ENCODE measurements at places on chromosomes 12 and 14.

GRCh38 chr12:62655666-62656151 lies 189.1 kb downstream of the MON2 start:
- DNase-seq: no peak

GRCh38 chr14:82725213-82725612 lies 1191.6 kb upstream of the SEL1L start:
- DNase-seq: no peak

- DNase-seq: no peak
Observed at GRCh38 chr12:110042264-110042663, 6.1 kb downstream of the C12orf76 start.

- no peak for DNase-seq
Observed at GRCh38 chr12:3107954-3108353, 30.8 kb downstream of the TSPAN9 start.

GRCh38 chr14:56002876-56003625 lies 115.2 kb upstream of the PELI2 start:
- no peak for DNase-seq

- no peak for DNase-seq
Observed at GRCh38 chr14:26598672-26599131, 869 bp upstream of the NOVA1 start.

DNA sequence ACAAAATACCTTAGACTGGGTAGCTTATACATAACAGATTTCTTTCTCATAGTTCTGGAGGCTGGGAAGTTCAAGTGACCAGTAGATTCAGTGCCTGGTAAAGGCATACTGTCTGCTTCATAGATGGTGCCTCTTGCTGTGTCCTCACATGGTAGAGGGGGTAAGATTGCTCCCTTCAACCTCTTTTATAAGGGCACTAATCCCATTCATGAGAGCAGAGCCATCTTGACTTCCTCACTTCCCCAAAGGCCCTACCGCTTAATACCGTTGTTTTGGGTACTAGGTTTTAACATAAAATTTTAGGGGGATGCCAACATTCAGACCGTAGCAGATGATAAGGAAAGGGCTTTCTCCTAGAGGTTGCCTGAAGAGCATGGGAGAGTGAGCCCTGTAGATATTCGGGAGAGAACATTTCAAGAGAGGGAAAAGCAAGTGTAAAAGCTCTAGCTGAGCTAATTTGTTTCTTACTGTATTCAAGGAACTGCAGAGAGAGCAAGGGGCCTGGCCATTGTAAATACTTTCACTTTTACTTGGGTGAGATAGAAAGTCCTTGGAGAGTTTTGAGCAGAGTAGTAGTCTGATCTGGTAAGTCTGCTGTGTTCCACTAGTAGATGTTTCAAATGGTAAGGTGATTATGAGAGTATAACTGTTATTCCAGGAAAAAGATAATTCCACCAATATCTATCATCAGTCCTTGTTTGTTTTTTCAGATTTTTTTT lies 27.3 kb downstream of the FRS2 start:
- peak; percentile 61 for DNase-seq

DNA sequence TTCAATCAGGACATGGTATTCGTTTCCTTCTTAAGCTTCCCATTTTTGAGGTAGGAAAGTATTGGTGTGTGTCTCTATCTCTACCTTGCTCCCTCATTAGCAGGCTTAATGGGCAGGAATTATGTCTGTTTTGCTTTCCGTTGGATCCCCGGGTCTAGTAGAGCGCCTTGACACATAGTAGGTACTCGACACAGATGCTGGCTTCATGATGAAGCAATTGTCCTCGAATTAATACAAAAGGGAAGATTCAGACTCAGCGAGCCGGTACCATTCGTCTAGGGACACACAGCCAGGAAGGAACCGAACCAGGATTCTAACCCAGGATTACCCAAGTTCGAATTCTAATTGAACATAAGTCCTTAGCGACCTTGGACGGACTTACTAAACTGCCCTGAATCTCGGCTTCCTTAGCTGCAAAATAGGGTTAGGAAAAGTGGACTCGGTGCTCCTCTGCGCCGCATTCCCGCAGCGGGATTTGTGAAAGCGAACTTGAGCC lies 496 bp upstream of the ISCU start:
- DNase-seq: no peak

- no peak for DNase-seq
Observed at GRCh38 chr12:110330544-110330943, 49.5 kb downstream of the ATP2A2 start.

DNA sequence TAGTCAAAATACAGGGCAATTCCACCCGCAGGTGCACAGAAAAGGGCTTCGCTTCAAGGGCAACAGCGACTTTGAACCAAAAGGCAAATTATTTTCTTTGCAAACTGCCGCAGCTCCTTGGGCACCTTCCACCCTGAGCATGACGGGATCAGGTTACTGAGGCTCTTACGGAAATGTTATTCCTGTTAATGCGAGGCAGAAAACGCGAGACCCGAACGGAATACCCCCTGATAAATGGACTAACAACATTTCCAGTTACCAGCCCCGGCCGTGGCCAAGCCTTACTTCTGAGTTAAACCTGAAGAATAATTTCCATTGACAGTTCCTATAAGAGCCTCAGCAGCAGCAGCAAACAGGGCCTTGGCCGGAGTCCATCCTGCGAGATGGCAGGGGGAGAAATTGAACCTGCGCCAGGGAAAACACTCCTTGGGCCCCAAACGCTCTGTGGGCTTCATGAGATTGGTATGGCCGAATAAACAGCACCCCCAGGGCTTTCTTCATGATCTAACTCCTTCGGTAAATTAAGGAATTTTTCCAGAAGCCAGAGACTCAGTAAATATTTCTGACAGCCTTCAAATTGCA lies 70.0 kb upstream of the DICER1 start:
- DNase-seq: no peak

All from GM20000 (cell line).